ENCODE measurements at places on chromosomes 12 and 14.

DNA sequence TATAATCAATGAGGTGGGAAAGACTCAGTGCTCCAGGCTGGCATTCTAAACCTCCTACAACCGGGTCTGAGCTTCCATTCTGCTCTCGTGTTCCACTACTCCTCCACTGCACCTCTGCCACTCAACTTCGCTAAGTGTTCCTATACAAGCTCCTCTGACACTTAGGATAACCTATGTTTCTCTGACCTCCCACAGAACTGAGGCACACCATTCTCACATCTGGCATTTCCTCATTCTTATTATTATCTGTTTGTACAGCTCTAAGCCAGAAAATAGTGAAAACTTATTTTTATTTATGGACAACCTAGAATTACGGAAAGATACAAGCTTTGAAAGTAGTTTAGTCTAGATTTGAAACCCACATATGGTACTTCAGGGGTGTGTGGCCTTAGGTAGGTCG, 127.0 kb downstream of the MED13L start:
- DNase-seq, result no peak

DNA sequence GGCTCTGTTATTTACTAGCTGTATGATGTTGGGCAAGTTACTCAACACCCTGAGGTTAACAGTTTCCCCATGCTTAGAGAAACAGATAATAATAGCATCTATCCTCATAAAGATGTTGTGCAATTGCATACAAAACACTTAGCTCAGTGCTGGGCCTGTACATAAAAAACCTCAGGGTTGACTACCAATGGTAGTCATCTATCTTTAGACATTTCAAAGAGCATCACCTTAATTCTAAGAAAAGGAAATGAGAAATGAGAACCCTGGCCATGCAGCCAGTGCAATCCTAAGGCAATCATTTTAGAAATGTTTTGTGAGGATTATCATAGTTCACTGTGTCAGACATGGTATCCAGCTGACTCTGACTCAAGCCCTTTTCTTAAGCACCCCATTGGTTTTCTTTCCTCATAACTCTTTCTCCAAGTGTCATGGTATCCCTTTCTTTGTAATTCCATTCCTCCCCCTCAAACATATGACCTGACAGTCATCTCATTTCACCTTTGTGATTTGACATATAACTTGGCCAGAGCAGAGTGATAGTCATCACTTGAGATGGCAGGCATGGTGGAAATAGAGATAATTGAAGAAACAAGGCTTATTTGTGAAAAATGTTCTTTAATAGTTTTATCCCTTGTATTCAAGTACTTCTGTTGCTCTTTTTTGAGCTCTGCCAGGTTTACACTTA, 29.5 kb upstream of the OSBPL8 start:
- DNase-seq, result no peak

GRCh38 chr14:42130815-42131214, 524.1 kb downstream of the LRFN5 start:
- no peak for DNase-seq

- DNase-seq, result no peak
Measured at GRCh38 chr14:51960866-51961265, 28.5 kb upstream of the RTRAF start.

DNA sequence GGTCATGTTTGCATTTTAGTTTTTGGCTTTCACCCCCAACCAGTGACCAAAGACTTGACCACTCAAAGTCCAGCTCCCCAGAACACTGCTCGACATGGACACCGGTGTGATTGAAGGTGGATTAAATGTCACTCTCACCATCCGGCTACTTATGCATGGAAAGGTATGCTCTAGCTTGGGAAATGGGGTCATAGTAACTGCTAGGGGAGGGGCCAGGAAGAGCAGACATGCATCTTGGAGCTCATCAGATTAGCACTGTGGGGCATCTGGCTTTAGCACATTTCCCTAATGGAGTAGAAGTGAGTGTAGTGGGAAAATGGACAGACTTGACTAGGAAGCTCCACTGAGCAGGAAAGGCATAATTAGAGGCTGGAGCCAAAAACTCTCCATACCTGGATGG, 2.8 kb downstream of the PCBP2 start:
- DNase-seq, result no peak

GRCh38 chr12:47433876-47434275, 272.0 kb downstream of the RPAP3 start:
- no peak for DNase-seq

DNA sequence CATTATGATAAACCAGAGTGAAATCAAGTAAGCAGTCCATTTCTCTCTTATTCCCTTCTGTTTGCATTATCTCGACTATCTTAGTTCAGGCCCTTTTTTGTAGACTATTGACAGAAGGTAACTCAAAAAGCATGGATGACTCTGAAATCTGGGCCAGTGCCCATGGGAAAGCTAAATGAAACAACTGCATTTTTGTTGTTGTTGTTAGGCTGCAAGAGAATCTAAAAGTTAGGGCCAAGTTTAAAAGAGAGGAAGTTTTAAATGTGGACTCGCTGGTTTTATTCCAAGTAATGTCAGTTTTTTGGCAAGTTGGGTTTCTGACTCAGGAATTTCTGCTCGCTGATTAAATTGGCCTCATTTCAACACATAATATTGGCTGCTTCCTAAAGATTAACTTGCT, 201.1 kb downstream of the PIK3C2G start:
- no peak for DNase-seq

- DNase-seq, result no peak
Measured at GRCh38 chr12:66596199-66596598, 82.7 kb downstream of the GRIP1 start.

Measured in DMS 273 treated with DMSO at 0.1 percent for 48 hours (cell line).